Activated effector memory CD4-positive, alpha-beta T cell treated with Interleukin-2 at 50 U/mL for 16 hours (primary cell): ENCODE measurements at places on chromosomes 2 and 18.

- no peak for DNase-seq
Observed at GRCh38 chr2:20988905-20989304, 55.0 kb downstream of the APOB start.

DNA sequence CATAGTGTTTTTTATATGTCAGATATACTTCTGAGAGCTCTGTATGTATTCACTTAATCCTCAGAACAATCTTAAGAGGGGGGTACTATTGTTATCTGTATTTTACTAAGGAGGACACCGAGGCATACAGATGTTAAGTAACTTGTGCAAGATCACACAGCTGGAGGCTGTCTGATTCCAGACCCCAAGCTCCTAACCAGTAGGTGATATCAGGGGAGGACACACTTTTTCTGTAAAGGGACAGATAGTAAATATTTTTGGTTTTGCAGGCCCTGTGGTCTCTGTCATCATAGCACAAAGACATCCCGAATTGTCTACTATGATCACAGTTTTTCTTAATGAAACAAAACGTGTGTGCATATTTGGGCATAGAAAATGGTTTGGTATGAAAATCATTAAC lies 143.7 kb downstream of the LAMA3 start:
- no peak for DNase-seq

- DNase-seq, result no peak
Observed at GRCh38 chr2:189327879-189328847, 113.1 kb upstream of the WDR75 start.

DNA sequence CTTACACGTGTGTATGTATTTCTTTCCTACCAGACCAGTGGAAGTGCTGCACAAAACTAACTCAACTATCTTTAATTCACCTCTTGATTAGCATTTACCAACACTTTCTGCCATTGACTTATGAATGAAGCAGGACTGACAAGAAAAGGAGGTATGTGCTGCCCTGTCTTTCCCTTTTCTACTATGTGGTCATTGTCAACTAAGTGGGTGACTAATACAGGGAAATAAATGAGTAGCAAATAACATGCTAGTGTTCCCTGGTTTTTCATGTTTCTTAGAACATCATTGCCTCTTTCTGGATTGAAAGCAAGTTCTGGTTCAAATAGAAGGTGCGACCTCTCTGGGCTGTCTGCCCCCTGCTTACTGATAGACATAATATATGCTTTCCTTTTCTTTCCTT lies 58.0 kb downstream of the LINC00305 start:
- no peak for DNase-seq

- no peak for DNase-seq
Observed at GRCh38 chr2:134216152-134216829, 37.6 kb upstream of the MGAT5 start.

DNA sequence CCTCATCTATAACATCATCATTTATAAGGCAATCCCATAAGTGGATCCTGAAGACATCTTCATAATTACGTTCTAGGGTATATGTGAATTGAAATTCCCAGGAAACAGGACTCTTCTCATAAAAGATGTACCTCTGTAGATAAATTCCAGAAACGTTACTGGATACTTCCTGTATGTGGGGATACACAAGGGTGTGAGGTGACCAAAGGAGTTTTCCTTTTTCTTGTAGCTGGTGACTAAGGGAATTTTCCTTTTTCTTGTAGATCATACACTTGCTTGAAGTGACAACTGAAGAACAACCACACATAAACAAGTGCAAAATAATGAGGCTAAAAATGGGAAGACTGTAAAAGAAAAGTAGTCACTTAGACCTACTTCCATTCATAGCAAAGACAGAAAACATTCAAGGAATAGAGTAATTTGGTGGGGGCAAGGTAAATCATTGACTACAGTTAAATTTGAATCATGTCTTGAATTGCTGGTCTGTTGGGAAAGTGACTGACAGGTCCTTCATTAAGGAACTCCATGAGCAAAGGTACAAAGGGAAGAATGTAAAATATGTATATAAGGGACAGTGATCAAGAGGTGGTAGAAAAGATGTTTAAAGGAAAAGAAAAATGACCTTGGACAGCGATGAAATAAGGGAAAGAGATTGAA lies 53.2 kb upstream of the UBE2E3 start:
- no peak for DNase-seq

- no peak for DNase-seq
Observed at GRCh38 chr2:62724106-62724505, 18.6 kb downstream of the EHBP1 start.

DNA sequence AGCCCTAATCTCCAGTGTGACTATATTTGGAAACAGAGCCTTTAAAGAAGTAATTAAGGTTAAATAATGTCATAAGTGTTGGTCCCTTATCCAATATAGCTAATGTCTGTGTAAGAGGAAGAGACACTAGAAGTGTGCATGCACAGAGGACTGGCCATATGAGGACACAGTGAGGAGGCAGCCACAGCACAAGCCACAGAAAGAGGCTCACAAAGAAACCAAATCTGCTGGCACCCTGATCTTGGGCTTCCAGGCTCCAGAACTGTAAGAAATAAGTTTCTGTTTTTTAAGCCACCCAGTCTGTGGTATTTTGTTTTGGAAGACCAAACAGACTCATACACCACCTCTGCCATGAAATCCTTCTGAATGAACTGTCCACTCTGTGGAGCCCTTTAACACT lies 186.4 kb upstream of the SLC39A10 start:
- no peak for DNase-seq

DNA sequence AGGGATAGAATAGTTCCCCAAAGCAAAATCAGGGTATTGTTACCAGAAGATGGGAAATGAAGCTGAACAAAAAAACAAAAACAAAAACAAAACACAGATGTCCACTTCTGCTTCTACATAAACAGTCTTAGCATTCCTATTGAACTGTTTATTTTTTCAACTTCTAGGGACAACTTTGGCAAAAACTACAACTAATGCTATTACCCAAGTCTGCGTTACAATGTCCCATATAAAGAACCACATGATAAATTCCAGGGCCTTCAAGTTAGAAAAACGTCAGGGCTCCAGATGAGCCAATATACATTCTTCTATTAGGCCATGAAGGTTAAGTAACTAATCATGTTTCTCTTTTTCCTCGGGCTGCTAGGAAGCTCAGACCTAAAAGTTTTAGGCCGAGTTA lies 16.9 kb downstream of the PID1 start:
- no peak for DNase-seq

- DNase-seq, result no peak
Observed at GRCh38 chr2:144753416-144753815, 233.5 kb upstream of the ZEB2 start.

DNA sequence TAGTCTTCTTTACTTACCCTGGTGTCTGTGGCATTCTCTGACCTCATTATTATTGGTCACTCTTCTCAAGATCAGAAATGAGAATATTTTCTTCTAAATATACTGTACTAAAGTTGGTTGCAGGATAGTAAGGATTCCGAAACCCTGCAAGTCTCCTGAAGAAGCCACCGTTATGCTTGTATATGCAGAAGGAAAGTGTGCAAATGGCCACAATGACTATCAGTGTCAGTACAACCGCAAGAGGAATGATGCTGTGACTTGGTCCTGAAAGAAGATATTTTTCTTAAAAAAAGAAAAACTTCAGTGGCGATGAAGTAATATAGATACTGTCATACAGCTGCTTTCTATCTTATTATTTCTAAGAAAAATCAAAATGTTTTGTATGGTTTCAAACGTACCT lies 120.7 kb downstream of the PLA2R1 start:
- DNase-seq, result no peak

DNA sequence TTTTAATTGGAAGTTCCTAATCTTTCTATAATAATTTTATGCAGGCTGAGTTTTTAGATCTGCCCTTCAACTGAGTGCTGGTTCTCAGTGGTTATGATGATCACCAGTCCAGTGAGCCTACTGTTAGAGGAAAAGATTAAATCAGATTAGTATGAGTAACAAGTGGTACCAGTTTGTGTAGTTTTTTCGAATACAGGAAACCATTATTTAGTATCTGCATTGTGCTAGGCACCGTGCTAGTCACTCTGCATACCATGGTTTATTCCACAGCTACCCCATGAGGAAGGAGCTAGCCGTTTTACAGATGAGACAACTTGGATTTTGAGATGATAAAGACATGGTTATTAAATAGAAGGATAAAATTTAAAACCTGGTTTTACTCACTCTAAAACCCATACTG lies 6.1 kb downstream of the PSMD1 start:
- DNase-seq, result no peak

DNA sequence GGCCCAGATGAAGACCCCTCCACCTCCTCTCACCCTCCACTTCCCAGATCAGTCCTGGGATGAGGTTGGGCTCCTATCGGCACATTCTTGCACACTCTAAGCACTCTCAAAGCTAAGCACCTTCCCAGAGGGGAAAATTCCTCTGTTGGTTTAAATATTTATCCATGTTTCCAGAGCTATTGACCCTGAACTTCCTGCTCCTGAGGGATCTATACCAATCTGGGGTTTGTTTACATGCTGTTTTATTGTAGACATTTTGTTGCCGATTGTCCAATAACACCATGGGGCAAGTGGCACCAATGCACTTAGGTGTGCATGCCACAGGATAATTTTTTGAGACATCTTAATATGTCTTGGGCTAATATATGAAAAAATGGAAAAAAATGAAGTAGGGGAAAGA lies 476.2 kb downstream of the SLC4A3 start:
- no peak for DNase-seq

- no peak for DNase-seq
Observed at GRCh38 chr2:171404261-171404660, 29.5 kb downstream of the METTL8 start.

DNA sequence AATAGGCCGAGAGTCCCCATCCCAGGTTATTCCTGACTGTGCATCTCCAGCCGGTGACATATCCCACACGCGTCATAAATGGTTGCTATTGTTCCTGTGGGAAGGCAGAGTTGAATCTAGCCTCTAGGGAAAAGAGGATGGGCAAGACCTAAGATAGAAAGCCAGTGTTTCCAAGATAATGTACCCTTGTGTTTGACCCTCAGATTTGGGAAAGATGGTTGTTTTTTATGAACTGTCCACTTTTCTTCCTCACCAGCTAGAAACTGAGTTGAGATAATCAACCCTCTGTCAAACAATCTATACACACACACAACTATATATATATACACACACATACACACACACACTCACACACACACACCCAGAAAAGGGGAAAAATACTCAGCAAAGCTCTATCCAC lies 131.0 kb downstream of the PRKCE start:
- DNase-seq, result no peak

GRCh38 chr2:126995621-126996377 lies 97.1 kb downstream of the TEX51 start:
- no peak for DNase-seq

DNA sequence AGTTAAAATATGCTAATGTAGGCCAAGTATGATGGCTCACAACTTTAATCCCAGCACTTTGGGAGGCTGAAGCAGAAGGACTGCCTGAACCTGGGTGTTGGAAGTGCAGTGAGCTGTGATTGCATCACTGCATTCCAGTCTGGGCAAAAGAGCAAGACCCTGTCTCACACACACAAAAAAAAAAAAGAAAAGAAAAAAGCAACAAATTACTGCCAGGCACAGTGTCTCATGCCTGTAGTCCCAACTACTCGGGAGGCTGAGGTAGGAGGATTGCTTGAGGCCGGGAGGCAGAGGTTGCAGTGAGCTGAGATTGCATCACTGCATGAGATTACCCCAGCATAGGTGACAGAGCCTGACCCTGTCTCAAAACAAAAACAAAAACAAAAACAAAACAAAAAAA lies 110.6 kb downstream of the PRELID3A start:
- no peak for DNase-seq

GRCh38 chr2:51650769-51651168 lies 618.8 kb upstream of the NRXN1 start:
- no peak for DNase-seq

- no peak for DNase-seq
Observed at GRCh38 chr18:46411191-46411828, 245.7 kb downstream of the LOXHD1 start.

- no peak for DNase-seq
Observed at GRCh38 chr18:3254725-3255124, 7.1 kb downstream of the MYL12A start.

DNA sequence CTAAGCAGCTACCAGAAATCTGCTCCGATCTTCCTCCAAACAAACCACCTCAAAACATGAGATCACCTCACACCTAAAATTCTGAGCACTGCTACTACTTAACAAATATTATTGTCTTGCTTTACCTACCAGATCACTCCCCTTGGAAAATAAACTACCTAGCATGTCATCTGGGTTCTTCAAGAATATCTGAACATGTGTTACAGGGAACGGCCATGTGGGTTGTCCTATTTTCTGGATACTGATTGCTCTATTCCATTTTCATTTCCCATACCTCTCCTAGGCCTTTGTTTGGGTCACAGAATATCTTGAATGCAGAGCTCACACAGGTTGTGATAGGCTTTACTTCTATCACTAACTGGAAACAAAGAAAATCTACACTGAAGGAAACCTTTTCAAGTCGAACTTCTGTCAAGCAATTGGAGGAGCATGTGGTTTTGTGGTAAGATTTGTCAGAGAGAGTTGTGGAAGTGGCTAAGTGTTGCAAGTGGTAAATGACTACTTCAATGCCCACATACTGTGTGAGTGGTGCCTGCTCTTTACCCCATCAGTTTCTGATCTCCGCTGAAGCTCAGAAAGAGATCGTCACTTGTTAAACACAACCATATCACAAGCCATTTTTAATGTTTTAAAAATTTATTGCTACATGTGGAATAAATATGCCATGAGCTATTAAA lies 739.1 kb upstream of the ZEB2 start:
- DNase-seq, result no peak
